ENCODE measurements at places on chromosomes 16 and 17. TPM values are rescaled to one million over a fixed set of nuclear protein-coding genes. Genes with fewer than 3 reads are reported as not detected.

The NTN3 gene
- total RNA-seq: not detected

DNA sequence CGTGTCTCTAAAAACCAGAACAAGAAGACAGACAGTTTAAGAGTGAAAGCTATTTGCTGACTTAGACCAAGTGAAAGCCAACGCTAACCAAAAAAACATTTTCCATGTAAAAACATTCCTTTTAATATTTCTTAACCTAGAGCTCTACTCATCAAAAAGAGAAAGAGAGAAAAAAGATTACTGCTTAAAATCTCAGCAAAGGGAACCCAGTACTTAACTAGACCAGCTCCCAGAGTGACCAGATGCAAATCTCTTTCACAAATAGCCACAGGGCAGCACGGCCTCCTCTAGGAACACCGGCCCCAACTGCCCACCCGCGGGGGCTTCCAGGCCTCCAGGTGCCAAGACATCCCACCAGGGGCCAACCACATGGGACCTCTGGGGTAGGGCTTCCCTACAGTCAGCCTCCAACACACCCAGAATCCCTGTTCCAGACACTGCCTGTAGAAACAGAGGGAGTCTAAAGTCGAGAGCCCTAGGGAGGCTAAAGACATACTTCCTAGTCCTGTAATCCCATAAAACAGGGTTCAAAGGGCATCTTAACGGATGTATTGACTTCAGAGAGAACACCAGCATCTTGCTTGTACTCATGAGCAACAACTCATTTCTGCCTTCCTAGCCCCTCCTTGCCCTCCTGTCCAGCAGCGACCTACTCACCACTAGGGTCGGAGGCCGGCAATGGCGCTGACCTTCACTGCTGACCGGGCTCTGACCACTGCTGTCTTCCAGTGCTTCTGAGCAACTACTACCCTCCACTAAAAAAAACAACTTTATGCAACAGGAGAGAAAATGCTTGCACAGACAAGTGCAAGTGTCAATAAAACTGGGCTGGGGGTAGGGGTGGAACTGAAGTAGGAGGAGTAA is 21.3 kb downstream of the ZCCHC14 start:
- no peak for DNase-seq

- no peak for DNase-seq
These were observed 681 bp downstream of the USP43 start for GRCh38 chr17:9645851-9646545.

DNA sequence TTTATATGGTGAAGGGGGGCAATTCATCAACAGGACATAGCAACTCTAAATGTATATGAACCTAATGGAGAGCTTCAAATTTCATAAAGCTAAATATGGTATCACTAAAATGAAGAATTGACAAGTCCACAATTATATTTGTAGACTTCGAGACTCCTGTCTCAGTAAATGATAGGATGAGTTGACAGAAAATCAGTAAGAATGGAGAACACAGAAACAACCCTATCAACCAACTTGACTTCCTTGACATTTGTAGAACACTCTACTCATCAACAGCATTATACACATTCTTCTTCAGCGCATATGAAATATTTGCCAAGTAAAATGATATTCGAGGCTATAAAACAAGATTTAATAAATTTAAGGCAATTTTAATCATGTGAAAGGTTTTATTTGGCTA is 322.9 kb upstream of the MAF start:
- no peak for DNase-seq

DNA sequence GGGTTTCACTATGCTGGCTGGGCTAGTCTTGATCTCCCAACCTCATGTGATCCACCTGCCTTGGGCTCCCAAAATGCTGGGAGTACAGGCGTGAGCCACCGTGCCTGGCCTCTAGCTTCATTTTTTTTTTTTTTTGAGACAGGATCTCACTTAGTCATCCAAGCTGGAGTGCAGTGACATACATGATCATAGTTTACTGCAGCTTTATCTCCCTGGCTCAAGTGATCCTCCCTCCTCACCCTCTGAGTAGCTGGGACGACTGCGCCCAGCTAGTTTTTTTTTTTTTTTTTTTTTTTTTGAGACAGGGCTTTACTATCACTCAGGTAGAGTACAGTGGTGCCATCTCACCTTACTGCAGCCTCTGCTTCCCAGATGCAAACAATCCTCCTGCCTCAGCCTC is 9.7 kb downstream of the RPA1 start:
- no peak for DNase-seq

GRCh38 chr16:50809561-50809960 is 67.7 kb downstream of the CYLD start:
- no peak for DNase-seq

The ZNF668 gene
- total RNA-seq: 14.5 TPM

DNA sequence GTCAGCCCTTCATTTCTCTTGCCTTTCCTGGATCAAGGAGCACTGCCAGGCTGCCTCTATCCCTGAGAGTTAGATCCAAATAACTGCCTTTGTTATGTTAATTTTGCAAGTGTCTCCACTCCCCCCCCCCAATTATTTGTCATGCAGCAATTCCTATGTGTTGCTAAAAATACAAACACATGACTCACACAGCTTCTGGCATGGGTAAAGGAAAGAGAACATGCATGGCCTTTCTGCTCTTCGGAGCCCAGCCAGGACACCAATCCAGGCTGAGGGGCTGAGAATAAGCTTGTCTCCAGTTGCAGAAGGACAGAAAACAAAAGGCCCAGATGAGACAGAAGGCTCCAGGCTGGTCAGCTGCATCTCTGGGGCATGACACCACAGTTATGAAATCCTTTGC is 148.0 kb upstream of the TNRC6C start:
- no peak for DNase-seq
